ENCODE measurements at places on chromosomes 3 and 15.

GRCh38 chr3:152197937-152198336, 70.8 kb upstream of the MBNL1 start:
- DNase-seq, result no peak

GRCh38 chr15:52144656-52145178, 32.1 kb upstream of the BCL2L10 start:
- DNase-seq, result no peak

GRCh38 chr3:32383136-32383711, 8.4 kb upstream of the CMTM7 start:
- no peak for DNase-seq

- DNase-seq, result no peak
These were observed 20.3 kb downstream of the NIT2 start for GRCh38 chr3:100354850-100355249.

DNA sequence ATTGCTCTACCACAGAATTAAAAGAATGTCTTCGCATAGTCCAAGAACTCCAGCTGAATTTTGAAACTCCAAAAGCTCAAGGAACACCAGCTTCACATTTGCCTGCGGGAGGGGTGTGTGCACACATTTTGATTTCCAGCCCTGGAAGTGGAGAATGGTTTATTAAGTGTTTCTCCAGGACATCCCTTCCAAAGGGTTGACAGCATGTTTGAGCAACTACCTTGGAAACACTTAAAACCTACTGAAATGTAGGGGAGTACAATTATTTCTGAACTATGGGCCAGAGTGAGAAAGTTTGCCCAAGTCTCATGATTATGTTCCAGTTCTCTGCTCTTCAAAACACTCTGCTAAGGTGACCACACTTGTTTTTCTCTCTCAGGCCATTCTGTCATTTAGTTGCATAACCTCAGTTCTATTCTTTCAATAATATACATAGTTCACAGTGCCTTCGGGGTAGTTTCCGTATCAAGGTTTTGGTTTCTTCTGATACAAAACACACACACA, 7.9 kb downstream of the ACP3 start:
- no peak for DNase-seq

DNA sequence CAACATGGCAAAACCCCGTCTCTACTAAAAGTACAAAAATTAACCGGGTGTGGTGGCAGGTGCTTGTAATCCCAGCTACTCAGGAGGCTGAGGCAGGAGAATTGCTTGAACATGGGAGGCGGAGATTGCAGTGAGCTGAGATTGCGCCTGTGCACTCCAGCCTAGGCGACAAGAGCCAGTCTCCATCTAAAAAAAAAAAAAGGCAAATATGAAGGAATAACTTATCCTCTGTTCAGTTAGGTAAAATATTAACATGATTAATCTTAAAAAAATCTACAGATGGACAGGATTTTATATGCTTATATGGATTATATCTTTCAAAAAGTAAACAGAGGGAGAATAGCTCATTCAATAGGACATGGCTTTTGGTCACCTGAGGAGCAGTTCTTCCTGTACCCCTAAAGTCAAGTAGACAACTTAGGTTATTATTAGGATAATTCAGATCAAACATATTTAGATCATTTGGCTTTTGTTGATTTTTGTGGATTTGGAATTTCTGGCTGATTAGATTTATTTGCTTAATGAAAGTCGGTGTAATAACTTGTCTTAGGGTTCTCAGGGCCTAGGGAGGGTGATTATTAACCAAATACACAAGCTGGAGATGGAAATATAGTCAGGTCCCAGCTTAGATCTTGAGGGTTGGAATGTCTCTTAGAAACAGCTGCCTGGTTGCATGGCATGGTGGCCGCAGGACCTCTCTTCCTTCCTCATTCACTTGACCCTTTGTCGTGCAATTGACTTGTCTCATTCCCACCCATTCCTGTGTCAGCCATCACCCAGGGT, 82.1 kb upstream of the ONECUT1 start:
- no peak for DNase-seq

DNA sequence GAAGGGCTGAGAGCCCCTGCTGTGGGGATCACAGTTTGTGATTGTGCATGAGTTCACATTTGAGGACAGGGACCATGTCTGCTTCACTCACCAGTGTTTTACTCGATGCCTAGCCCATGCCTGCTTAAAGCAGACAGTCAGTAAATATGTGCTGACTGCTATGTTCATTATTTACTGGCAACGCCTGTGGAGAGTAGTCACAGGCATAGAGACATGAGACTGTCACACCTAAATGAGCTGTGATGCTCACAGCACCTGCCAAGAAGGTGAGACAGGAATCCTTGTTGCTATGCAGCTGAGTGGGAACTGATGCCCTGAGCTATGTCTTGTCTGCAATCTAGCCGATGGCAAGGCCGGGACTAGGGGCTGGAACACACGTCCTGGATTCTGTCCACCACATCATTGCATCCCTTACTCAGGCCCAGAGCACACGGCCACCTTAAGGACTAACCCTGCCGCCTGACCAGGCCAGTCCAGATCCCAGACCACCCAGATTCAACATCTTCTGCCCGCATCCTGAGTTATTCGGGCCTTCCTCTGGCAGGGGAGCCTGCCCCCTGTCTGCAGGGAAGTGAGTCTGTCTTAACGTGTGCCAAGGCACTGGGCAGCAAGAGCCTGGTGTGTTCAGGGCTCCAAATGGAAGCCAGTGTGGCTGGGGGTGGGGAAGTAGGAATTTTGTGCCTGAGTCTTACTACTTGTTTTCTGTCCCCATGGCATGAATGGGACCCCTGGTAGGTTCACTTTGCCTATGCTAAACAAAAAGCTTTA, 44.8 kb downstream of the FGD5 start:
- DNase-seq, result no peak

- DNase-seq, result no peak
These were observed 75.3 kb upstream of the CMTM7 start for GRCh38 chr3:32316319-32316718.

DNA sequence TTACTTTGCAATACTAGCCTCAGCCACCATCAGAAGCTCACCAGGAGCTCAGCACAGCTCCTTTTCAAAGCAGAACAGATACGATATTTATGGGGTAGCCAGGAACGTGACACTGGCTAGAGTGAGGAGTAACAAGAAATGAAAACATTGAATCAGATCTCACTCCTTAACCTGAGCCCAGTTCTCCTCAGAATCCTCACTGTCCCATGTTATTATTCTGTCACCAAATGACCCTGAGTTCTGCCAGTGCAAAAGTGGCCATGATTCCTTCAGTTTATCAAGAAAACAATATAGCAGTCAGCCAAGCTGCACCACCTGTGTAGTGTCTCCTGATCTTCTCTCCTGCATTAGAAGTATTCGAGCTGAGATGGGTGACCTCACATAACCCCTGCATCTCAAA, 956.7 kb downstream of the TUSC7 start:
- no peak for DNase-seq

All from stimulated activated CD8-positive, alpha-beta memory T cell treated with anti-CD3 and anti-CD28 coated beads, Interleukin-15, amount 100 ng/mL, for 1 hour (primary cell).